Muscle of back (tissue), 13 donors: ENCODE measurements at places on chromosomes 5 and 9. TPM values are rescaled to one million over a fixed set of nuclear protein-coding genes. Genes with fewer than 3 reads are reported as not detected.

DNA sequence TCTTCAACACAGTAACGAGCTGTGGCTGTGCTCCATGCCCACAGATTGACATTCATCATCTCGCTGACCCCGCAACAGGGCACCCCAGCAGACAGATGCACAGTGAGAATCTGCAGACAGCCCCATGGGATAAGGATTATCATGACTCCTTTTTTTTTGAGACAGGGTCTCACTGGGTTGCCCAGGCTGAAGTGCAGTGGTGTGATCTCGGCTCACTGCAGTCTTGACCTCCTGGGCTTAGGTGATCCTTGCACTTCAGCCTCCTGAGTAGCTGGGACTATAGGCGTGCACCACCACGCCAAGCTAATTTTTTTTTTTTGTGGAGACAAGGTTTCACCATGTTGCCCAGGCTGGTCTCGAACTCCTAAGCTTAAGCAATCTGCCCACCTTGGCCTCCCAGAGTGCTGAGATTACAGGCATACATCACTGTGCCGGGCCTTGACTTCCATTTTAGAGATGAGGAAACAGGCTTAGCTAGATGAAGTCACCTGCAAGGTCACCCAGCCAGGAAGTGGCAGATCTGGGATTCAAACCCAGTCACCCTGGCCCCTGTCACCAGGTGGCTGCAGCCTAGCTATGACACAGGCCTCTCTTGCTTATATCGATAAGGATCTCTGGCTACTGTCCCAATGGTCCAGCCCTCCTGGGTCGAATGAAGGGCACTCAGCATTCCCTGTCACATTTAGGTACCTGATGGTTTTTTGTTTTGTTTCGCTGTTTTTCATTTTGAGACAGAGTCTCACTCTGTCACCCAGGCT is 5.1 kb downstream of the AIF1L start:
- DNase-seq, result no peak

DNA sequence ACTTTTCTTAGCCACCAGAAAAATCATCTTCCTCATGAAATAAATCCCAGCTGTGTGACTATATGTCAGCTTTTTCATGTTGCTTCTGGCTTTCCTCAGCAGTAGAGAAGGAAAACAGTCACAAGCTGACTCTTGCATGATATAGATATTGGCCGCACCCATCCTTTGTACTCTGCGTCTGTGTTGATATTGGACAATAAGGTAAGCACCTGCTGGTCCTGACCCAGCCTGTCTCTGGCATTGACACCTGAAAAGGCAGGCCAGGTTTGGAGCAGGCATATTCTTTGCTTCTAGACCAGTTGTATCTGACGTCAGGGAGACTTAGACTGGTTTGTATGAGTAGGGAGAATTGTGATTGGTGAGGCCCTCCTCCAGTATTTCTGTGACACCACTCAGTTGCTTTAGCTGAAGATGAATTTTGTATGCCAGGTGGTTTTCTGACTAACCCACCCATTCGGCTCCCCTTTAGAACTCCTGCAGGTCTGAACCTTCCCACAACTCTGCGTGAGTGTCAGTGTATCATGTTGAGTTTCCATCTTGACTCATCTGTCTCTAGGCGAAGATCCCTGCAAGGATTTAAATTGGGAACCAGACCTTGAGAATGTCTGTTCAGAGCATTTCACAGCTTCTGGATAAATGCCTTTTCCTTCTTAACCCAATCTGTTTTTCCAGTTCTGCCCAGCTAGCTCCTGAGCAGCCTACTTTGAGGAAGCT is 151.2 kb upstream of the RUSC2 start:
- DNase-seq, result no peak

DNA sequence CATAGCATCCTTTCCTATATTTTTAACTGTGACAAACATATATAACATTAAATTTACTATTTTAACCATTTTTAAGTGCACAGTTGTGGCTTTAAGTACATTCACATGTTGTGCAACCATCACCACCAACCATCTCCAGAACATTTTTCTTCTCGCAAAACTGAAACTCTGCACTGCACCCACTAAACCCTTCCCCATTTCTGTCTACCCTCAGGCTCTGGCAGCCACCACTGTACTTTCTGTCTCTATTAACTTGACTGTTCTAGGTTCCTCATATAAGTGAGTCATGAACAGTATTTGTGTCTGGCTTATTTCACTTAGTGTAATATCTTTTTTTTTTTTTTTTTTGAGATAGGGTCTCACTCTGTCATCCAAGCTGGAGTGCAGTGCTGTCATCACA is 25.5 kb downstream of the KCNMB1 start:
- no peak for DNase-seq

- DNase-seq, result peak; percentile 20
These were observed 50.1 kb upstream of the RETREG1 start for GRCh38 chr5:16666883-16667398.

The PTGER4 gene
- 12.6 TPM for polyA plus RNA-seq
